ENCODE measurements at places on chromosomes 3 and 15. TPM values are rescaled to one million over a fixed set of nuclear protein-coding genes. Genes with fewer than 3 reads are reported as not detected.

GRCh38 chr15:65071381-65071811, 3.6 kb upstream of the RASL12 start:
- no peak for DNase-seq

DNA sequence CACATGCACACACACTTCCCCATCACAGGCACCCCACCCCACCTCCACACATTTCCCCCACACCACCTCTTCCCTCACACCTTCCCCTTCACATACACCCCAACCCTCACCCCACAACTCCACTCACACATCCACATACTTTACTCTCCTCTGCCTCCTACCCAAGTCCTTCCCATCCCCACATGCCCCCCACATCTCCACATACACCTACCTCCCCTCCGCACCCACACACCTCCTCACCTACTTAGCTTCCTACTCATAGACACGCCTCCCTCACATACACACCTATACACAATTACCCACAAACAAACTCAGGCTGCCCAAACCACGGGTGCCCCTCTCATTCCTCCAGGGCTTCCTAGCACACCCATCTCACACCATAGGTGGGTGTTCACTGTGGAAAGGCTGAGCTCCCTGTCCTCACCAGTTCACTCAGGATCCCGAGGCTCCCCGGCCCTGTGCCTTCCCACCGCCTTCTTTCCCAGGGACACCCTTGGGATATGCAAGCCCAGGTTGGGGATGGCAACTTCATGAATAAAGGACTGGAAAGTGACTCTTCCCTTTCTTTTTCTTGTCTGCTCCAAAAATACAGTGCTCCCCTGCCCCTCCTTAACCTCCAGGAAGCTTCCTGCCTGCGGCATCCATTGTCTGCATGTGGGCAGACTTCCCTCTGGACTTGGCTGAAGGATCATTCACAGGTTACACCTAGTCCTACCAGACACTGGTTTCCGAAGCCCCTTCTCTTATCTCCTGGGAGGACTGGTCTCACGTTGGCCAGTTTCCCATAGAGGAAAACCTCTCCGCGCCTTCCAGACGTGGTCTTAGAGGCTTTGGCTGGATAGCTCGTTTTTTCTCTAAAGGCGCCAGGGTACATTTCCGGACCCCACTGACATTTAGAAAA, 61.5 kb downstream of the SLCO2A1 start:
- no peak for DNase-seq

DNA sequence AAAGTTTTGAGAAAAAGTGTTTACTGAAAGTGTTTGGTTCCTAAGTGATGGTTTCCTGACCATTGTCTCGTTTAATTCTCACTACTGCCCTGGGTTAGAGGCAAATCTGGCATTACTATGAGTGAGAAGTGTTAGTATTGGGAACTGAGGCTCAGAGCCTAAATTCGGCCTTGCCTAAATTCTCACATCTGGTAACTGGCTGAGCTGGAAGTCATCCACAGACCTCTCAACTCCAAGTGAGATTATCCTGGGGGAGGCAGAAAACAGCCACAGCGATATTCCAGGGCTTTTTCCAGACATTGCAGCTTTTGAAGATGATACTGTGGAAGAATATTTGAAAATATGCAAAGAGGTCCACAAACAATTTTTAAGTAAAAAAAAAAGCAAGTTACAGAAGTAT, 85.1 kb upstream of the TRA2B start:
- no peak for DNase-seq

DNA sequence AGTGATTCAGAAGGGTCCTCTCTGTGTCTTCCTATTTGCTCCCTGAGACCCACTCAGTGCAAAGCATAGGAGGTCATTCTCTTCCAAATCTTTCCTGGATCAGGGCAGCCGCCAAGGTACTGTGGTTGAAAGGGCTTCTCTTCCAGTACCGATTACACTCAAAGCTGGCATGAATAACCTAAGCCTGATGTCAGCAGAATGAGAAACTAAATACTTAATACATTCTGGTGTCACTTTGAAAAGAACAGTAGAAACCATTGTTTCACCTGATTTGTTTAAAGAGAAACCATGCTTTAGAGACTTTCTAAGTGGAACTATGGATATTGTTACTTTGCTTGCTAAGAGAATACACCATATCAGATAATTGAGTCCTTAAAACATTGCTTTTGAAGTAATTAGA, 50.2 kb downstream of the PDHB start:
- no peak for DNase-seq

Gene BFSP2
- not detected for total RNA-seq

Gene CRYGS
- total RNA-seq: 3.9 TPM

Gene RBMS3
- total RNA-seq: 3.8 TPM

Gene THAP10
- total RNA-seq: 4.5 TPM

Measured in progenitor cell of endocrine pancreas (in vitro differentiated cells).